ENCODE measurements at places on chromosomes 5 and 9.

DNA sequence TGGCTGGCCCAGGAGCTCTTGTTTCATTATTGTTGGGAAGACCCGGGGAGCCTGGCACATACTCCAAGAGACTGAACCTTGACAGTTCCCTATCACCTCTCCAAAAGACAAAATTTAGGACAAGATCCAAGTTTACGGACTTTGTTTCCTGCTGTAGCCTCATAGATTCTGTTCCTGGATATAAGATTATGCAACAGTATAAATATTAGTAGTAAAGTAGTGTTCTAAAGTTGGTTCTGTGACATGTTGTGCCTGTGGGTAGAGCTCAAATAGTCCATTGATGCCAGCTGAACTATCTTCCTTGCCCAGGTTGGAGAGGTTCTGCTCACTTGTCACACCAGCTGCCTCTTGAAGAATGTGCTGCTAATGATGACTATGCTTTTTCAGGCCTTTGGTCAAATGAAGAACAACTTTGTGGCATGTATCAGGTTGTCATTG is 430.2 kb downstream of the DMAC1 start:
- DNase-seq = no peak

- DNase-seq = no peak
These were observed 106.7 kb downstream of the MCTP1 start for GRCh38 chr5:95178046-95178651.

DNA sequence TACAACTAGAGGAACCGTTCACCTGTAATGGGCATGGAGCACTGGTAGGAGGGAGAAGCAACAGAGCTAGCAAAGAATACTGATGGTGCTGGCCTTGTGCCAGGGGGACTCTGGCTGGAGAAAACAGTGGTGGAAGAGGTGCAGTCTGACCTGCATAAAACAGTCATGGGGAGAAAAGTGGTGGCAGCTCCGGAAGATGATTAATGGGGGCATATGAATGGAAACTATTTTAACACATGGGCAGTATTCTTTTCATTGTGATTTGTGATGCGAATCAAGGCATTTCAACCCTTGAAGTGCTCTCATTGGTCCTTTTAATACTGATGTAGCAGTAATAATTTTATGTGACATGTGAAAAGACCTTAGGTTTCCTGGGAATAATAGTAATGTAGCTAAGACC is 219.6 kb downstream of the ADAMTS6 start:
- DNase-seq = no peak

DNA sequence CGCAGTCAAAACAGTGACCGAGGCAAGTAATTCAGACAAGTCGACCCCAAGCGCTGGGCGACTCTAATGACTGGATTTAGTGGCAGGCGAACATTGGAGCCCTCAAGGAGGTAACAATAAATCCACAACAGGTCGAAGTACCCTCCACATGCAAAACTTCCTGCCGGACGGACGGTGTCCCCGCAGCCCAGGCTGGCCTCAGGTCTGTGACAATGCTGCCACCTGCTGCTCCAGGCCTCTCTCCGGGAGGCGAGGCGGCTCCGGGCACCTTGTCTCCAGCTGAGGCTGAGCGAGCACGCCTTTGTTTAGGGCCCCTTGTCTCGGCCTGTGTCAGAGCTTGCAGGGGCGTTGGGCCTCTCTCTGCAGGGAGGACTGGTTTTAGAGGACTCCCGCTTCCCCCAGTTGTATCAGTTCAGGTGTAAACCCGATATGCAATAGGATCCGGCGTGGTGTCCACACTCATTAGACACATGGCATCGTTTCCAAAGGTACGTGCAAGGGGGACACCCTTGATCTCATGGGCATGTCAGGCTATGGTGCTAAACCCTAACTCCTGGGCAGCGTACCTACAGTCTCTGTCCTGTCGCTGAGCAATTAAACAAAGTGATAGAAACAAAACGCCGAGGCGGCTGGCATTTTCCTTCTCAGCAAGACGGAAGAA is 628.0 kb upstream of the ADAMTS16 start:
- DNase-seq = no peak

DNA sequence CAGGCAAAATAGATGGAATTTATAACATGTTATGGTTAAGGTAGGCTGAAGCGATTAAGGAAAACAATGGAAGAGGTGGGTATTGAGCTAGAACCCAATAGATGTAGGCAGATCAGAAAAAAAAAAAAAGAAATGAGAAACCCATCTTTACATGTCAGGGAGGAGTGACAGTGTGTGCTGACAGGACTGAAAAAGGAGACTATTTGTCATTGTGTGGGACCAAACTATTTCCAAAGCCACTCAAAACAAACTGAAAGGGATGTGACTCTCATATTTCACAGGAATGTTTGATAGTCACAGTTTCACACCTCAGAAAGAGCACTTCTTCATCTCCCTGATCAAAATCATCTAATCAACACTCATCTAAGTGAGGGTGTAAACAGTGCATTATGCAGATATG is 122.3 kb upstream of the KIF2A start:
- no peak for DNase-seq

GRCh38 chr5:53037141-53037859 is 48.1 kb downstream of the ITGA2 start:
- DNase-seq = no peak

GRCh38 chr9:36151316-36152210 is 15.0 kb downstream of the GLIPR2 start:
- peak; percentile 92 for DNase-seq

DNA sequence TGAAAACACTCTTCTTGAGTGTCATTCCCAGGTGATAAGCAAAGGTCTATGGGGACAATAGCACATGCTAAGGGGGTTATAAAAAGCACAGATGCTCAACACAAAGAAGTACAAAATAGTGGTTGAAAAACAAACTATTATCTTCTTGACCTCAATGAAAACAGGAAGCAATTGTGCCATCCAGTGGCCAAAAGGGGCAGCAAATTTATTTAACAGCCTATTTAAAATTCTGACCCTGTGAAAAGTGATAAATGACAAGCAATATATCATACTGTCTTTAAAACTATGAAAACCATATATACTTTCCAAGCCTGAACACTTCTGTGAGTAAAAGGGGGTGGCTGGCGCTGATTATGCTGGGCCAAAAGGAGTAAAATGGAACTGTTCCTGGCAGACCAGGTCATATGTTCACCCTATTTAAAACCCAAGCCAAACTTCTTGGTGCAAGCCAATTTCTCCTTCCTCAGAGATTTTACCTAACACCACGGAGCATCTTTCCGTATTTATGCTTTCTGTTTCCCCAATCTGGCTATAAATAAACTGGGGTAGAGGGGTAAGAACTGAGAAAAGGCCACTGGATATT is 29.7 kb downstream of the TEX10 start:
- DNase-seq = peak; percentile 34

GRCh38 chr9:118318770-118319431 is 614.7 kb downstream of the TLR4 start:
- DNase-seq = no peak

GRCh38 chr9:137017791-137018497 is 10.1 kb downstream of the ABCA2 start:
- DNase-seq = no peak

DNA sequence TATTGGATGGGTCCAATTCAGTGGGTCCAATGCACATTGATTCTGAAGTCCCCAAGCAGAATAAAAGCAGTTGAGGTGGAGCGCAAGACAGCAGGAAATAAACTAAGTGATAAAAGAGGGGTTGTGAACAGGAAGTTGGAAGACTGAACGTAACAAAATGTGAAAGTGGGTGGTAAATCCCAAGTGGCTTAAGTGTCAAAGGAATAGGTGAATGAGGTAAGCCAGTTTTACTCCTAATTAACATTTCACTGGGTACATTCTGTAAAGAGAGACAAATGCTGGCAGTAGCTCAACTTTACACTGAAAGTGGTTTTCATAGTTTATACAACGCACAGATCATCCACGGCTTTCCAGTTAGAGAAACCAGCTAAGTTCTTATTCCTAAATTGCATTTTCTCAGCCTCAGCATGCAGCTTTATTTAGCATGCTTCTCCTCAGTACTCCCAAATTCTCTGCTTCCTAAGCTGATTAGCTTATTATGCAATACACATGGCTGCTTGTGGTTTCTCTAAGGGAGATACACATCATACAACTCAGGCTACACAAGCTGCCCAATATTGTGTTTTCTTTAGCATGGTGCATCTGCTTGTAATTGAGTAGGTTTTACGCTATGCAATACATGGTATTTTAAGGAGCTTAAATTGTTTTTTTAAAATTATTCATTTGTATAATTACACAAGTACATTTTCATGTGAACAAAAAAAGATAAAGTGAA is 34.2 kb upstream of the HSD17B4 start:
- DNase-seq = no peak

DNA sequence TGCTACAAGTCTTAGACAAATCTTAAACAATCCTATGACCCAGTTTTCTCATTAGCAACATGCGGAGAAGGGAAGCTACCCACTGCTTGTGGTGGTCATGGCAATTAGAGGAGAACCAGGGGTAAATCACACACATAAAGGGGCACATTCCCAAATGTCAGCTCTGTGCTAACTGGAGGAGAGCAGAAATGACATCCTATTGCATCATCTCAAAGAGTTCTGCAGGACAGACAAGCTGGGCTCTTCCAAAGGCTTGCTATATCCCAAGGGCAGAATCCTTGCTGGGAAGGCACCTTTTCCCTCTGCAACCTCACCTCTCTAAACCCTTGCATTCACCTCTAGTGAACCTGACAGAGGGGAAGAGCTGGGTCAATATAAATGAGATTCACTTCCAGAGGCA is 17.0 kb upstream of the WWC1 start:
- no peak for DNase-seq

DNA sequence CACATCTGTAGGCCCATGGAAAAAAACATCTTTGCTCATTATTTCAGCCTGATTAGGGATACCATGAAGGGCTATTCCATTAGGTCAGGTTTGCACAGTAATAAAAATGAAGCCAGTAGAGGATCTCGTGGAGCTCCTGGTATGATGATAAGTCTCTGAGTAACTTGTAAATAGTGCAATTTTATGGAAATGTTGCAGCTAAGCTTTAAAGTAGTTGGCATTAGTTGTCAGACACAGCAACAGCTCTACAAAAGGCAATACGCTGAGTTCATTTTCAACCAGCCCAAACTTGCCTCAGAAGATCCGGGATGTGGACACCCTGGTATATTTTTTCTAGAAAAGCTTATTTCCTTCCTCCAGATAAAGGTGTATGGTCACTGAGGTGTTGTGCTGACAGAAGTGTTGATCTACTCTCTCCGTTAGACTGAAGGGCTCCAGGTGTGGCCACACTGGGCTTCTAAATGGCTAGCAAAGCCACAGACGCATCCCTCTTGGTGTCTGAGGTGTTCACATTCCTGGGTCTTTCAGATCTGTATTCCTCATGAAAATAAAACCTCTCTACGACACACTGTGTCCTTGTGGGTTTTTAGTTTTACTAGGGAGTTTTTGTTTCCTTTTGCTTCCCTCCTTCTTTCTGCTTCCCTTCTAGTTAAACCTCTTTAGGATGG is 141.6 kb downstream of the GHR start:
- DNase-seq = no peak

DNA sequence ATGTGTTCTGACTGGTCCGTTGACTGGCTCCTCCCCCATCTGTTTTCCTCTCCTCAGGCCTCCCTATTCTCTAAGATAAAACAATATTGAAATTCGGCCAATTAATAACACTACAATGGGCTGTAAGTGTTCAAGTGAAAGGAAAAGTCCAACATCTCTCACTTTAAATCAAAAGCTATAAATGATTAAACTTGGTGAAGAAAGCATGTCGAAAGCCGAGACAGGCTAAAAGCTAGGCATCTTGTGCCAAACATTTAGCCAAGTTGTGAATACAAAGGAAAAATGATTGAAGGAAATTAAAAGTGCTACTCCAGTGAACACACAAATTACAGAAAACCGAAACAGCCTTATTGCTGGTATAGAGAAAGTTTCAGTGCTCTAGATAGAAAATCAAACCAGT is 310.6 kb downstream of the SPOCK1 start:
- no peak for DNase-seq

DNA sequence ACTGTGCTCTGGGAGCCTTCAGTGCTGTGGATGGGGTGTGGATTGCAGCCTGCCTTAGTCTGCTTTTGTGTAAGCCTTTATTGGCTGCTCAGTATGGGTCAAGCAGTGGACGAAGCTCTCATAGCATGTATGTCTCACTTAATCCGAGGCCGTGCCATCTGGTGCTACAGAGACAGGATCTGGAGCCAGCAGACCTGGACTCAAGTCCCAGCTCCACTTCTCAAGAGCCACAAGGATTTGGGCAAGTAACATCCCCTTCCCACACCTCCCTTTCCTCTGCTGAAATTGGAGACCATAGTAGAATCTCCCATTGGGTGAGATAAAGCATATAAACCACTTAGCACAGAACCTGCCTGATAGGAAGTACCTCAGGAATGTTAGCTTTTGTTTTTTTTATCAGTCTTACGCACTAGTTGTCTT is 23.4 kb upstream of the LECT2 start:
- no peak for DNase-seq

DNA sequence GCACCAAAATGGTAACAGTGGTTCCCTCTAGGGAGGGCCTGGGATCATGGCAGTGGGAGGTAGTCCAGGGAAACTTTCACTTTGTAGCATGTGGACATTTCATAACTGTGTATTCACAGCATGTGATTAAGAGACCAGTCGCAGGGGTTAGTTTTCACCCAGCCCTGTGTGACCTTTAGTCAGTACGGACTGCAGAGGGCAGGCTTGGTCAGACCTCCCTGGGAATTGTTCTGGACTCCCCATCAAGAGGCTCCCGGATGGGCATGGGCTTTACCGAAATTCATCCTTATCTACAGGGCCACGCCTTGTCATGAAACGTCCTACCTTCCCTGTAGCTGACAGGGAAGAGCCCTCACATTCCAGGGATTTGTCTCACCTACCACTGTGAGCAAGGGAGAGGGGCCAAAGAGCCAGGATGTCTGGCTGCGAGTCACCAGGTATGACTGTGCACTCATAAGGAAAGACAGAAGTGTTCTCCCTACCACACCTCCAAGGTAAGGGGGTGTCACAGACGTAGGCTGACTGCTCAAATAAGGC is 19.9 kb downstream of the GPX3 start:
- DNase-seq = no peak

DNA sequence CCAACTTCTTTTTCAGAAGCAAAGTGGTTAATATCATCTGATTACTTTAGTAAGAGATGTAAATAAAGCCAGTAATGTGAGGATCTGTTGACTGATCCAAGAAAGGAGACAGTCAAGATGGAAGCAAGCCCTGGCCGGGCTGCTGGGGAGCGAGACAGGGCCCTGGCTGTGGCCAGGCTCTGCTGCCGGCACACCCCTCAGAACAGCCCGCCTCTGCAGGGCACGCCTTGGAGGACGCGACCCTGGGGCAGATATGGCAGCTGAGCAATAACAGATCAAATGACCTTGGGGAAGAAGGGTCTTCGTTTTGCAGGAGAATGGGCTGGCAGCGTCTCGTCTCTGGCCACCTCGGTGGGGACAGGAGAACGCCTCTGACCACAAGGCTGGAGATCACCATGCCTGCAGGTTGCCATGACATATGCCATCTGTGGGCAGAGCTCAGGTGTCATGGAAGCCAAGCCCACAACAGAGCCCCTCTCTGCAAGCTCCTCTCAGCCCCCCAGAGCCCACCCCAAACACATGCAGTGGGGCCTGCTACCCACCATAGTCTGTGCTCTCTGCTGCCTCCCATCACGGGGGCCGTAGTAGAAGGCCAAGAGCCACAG is 206.5 kb downstream of the FANCC start:
- no peak for DNase-seq

All from activated CD4-positive, alpha-beta T cell treated with anti-CD3 and anti-CD28 coated beads, Interleukin-2, amount 10 ng/mL, durations not matched to agents 7 days and 5 days (primary cell).